Suppressor macrophage (primary cell): ENCODE measurements at places on chromosomes 1 and 21.

DNA sequence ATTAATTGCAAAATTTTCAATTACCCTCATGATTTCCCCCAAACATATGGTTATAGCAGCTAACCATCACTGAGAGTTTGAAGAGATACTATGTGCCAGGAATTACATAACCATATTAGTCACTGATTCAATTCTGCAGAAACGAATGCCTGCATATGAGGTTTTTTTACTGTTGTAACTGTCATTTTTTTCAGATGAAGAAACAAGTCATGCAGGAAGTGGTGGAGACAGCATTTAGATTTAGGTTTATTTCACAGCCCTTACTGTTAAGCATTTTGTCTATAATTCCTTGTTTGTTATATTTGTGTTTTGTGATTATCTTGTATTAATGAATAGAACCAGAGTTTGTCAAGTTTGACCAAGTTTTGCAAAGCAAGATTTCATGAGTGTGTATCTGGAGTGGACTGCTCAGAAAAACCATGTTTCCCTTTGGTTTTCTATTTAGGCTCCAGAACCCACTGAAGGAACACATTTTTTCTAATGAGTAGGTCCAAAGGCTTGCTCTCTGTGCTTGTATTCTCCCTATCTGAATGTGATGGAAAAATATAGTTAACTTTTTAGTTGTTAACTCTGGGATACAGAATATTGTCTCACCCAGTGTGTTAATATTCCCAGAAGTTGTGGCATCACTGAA is 308.5 kb upstream of the ADAMTS5 start:
- DNase-seq: no peak

DNA sequence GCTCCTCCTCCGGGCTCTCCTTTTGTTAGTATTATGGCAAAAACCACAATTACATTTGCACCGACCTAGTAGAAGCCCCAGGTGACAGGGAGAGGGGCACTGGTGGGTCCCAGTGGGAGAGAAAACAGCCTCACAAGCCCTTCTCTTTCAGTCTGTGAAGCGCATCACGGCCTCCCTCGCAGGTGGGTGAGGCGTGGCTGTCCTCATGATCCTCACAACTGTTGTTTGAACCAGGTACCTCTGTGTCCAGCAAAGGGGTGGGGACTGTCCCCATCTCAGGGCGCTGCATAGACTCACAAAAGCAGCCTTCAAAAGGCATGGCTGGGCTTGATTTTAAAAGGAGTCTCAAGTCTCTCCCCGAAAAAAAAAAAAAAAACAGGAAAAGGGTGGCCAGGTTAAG is 7.9 kb upstream of the C2CD2 start:
- DNase-seq: no peak

DNA sequence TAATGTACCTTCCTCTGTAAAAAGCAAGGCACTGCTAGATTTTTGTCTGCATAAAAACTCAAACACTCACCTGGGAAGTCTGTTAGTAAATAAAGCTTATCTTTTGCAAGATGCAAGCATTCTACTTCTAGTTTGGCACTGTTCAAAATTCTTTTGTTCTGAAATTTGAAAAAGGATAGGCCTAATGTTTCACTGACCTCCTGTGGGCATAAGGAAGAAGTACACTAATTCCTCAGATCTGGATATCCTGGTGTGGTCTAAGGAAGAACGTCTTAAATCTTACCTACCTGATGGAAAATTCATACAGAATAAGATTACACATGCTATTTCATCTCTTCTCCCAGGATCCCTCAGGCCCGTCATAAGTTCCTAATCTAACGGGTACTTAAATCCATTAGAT is 93.5 kb upstream of the CAMK1G start:
- DNase-seq: no peak

- DNase-seq: no peak
Measured at GRCh38 chr1:153537376-153537730, 1.6 kb upstream of the S100A6 start.

DNA sequence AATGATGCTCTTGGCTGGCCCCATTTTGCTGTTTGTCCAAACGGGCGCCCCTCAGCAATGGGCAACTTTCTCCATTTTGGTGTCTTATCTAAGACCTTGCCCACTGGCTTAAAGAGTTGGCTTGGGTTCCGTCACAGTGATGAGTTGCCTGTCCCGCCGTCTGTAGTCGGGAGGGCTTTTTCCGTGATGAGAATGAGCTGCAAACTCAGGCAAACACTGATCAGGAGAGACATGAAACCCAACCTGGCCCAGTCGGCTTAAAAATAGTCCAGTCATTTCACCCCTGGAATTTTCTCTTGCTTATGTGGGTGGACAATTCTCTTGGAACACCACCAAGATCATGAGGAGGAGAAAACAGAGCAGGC is 79.3 kb downstream of the ST6GALNAC3 start:
- DNase-seq: no peak

DNA sequence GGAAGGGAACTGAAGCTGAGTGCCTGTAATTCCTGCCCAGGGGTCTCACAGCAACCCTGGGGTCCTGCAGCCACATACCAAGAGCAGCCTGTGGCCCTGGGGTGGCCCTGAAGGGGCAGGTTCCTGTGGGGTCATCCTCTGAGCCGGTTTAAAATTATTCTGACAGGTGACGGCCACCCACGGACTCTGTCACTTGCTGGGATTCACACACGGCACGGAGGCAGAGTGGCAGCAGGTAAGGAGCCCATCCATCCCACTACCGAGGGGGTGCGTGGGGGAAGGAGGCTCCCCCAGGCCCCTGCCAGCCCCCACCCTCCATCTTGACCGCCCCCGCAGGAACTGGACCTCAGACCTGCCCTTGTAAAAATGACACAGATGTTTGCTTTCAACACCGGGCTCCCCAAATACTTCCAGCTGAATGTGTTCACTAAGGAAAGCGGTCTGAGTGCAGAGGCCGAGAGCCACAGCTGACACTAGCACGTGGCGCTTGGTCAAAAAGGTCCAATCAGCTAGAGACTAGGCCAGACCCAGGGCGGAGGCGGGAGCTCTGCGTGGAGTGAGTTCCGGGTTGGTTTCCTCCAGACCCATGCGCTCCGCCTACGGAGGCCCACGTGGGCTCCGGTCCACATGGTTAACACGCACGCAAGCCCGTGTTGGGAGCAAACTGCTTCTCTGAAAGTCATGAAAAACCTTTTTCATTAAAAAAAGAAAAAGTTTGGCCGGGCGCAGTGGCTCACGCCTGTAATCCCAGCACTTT is 10.0 kb downstream of the YBEY start:
- peak; percentile 94 for DNase-seq

DNA sequence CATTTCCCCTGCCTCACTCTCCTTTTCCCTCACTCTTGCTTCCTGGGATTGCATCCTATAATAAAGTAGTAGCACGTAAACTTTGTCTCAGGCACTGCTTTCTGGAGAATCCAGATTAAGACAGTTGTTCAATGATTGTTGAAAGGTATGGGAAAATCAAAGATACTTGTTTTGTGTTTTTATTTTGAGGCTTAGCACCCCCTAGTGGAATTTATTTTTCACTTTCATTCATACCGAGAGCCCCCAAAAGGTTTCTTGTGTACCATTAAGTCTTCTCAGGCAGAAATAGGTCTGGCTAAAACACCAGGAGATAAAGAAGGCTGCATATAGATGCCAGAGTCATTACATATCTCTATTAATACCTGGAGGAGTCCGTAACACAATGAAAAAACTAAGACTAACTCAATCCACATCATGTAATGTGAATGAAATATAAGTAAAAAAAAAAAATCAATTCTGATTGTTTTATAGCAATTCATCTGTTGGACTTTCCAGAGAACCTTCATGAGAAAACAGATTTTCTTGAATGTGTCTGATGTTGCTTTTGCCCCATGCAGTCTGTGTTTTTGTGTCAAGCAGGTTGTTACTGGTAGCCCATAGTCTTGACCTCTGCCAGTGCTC is 103.5 kb downstream of the RPE65 start:
- DNase-seq: peak; percentile 41

- DNase-seq: no peak
Measured at GRCh38 chr21:28758042-28758882, 234.4 kb downstream of the LTN1 start.

- DNase-seq: no peak
Measured at GRCh38 chr1:198449261-198449660, 91.2 kb downstream of the ATP6V1G3 start.

- DNase-seq: no peak
Measured at GRCh38 chr1:240572328-240572727, 39.6 kb downstream of the GREM2 start.

DNA sequence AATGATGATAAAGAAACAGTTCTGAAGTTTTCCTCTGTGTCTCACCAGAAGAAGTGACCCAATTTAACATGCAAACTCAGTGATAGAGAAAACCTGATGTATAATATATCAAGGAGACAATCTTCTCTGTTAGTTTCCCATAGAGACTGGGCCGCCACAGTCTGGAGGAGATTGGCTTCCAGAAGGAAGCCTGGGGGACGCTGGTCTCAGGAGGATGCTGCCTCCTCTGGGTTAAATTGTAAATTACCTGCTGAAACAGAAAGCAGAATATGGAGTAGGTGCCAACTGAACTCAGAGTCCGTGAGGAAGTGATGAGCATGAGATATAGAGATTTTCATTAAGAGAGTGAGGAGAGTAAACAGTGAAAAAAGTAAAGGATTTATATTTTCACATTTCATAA is 15.8 kb downstream of the OR14I1 start:
- peak; percentile 24 for DNase-seq

DNA sequence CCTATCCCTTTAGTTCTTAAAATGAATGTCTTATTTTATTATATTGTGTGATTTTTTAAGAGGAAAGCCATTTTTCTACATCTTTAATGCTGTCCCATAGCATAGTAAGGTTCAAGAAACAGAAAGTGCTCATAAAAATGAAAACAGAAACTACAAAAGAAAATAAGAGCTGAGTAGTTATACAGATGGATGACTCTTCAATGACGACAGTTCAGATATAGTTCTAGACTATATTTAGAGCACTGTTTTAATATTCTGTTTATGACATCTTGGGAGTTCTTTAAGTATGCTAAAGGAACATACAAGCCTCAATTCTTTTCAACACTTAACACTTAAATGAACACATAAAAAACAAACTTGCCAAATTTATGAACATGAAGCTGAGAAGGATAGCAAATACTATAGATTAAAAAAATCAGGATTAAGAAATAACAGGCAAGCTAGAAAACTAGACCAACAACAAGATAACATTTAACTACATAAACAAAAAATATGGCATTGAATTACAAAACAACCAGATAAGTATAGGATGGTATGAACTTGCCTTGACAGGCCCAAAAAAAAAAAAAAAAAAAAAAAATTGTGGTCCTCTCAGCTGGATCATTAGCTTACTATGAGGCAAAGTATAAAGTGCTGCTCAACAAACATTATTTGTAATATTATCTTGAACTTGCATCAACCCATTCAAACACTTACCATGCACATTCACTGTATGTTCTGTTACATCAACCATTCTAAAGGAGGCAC is 87.9 kb downstream of the ZZZ3 start:
- DNase-seq: no peak

DNA sequence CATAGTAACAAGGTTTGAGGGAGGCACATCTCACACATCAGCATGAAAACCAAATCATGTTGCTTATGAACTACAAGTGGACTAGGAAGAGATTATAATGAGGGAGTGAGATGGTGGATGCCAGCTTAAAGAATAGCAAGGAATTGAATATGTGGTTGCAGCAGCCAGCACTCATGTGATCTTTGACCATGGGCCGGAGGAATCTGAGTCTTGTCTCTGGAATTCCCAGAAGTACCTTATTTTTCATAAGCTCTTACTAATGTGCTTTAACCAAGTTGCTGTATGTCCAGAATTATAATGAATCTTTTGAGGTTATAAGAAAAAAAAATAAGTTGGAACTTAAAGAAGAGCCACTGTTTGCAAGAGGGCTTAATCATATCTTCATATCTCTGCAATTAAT is 97.0 kb downstream of the DISP1 start:
- no peak for DNase-seq

- no peak for DNase-seq
Measured at GRCh38 chr1:15038232-15039016, 115.1 kb upstream of the TMEM51 start.

DNA sequence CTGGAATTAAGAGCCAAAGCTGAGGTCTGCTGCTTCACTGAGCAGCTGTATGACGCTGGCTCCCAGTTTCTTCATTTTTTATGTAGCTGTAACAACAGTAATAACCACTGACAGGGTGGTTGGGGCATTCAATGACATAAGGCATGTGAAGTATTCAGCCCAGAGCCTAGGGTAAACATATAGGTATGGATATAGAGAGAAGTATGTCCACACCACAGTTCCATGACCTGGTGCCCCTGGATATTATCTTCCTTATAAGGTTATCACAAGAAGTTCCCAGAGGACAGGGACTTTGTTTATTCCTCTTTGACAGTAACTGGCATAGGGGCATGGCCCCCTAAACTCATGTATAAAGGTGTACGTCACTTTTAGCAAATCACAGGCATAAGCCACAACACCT is 14.7 kb downstream of the RAB42 start:
- no peak for DNase-seq

DNA sequence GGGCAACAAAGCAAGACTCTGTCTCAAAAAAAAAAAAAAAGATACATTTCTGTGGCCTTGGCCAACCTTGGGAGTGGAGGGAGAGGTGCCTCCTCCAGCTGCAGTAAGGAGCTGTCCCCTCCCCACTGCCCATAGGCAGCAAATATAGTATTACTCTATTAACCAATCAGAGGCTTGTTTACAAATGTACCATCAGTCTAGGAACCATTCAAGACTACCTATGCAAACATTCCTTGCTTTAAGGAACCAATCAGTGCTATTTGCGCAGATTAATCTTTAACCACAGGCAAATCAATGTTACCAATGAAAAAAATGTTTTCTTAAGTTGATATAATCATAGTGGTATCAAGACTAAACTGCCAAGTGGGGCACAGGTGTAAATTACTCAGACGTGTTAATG is 1.1 kb downstream of the CELA2A start:
- no peak for DNase-seq

DNA sequence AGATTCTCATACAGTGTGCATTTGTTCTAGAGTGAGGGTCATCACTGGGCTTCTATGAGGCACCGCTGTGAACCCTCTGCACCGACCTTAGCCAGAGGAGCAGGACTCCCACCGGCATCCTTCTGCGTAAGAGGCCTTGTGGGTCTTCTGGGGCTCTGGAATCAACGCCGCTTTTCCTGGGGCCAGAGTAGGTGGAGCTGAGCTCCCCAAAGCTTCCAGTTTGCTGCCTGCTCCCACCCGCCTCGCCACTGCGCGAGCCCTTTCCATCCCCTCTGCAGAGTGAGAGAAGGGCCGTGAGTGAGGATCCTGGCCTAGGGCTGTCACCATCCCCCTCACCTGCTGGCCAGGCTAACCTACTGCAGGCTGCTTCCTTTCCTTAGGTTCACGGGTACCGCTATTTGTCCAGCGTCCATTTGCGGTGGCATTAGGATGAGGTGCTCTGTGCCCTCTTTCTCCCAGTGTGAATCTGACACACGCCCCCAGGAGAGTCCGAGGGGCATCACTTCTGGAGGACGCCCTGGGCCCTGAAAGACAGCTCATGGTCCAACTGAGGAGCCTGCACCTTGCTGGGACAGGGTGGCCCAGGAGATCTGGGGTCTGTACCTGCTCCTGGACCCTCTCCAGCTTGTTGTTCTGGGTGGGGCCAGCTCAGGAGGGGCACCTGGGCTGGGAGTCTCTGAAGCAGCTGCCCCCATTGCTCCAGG is 36.2 kb downstream of the UMODL1 start:
- DNase-seq: no peak

GRCh38 chr1:202282596-202283283 is 59.0 kb downstream of the UBE2T start:
- DNase-seq: no peak

GRCh38 chr1:36797761-36798160 is 236.6 kb downstream of the GRIK3 start:
- DNase-seq: no peak

- no peak for DNase-seq
Measured at GRCh38 chr1:209583408-209583807, at the start of gene CAMK1G. Gene CAMK1G, plus strand, starts transcription at chr1:209583714. Its CDS starts 11,270 bp downstream, at chr1:209594984.

GRCh38 chr1:43239484-43239883 is 30.3 kb upstream of the TMEM125 start:
- peak; percentile 61 for DNase-seq
